Amniotic epithelial cell (primary cell): ENCODE measurements at places on chromosomes 3 and 15.
A peak's percentile ranks its signal among the peaks of the same experiment; 100 is the strongest.

DNA sequence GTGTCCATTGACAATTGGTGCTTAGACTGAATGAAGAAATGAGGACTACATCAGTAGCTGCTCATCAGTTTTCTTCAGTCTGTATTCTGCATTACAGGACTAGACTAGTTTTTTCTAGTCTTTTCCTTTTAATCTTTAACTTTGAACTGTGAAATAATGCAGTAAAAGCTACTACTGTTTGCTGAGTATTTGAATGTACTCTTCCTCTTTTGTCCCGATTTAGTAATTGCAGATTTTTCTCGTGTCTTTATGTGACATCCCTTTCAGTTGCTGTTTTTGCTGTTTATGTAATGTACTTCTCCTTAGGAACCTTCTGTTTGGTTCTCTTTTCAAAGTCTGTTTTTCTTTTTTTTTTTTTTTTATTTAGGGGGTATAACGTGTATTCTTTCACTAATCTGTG, 17.4 kb downstream of the MFSD1 start:
- no peak for DNase-seq

GRCh38 chr3:487614-488013, 291.1 kb downstream of the CHL1 start:
- DNase-seq: no peak

DNA sequence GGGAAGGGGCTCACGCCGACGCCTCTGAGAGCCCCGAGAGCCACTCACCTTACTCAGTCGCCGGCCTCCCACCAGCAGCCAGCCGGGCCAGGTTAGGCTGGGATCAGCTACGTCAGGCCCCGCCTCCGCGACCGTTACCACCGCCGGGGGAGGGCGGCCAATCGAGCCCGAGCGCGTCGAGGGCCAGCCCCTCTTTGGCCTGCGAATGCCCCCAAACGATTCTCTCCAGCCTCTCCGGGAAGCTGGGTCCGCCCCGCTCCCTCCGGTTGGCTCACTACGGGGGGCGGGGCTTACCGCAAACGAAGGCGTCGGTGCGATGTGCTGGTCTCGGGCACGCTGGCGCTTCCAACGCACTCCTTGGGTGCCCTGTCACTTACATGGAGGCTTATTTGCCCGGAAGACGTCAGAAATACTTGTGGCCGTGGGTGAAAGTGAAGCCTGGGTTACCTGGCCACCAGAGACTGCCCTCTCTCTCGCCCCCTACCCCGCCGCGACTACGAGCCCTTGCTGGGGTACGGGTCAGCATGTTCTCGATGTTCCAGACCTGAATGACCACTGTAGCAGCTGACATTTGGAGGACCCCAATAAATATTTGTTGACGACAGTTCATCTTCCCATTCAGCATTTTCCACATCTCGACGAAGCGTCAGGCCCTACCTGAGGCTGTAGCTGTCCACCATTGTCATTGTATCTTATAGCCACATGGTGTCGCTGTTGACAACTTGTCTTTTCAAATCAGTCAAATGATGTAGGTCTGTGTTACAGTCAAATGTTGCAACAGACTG, at the start of gene CEP70:
CEP70 (minus strand) TSS at position 111 of the 785 bp plus-strand sequence. CDS start 21,333 bp downstream, outside the sequence.
- DNase-seq: peak; percentile 94

DNA sequence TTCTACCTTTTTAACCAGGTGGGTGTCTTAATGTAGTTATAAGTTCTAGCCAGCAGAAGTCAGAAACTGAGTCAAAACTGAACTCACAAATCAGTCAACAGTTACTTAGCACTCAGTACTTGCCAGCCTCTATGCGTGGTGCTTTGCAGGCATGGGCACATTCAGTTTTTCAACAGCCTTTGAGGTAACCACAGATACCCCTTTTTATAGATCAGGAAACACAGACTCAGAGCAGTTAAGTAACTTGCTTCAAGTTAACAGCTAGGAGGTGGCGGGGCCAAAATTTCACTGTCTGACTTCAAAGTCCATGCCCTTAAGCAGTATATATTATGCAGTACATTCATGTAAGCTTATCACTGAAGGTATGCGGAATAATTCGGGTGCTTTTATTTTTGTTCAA, 139.4 kb downstream of the FHIT start:
- no peak for DNase-seq

- peak; percentile 95 for DNase-seq
Observed at GRCh38 chr3:32143849-32144757, 37.7 kb downstream of the GPD1L start.

GRCh38 chr3:176787506-176787905, 409.8 kb downstream of the TBL1XR1 start:
- no peak for DNase-seq

- DNase-seq: no peak
Observed at GRCh38 chr15:26983822-26984221, 12.8 kb downstream of the GABRG3 start.

GRCh38 chr3:44659434-44659833, 10.9 kb downstream of the ZNF35 start:
- DNase-seq: peak; percentile 6

- no peak for DNase-seq
Observed at GRCh38 chr15:81315452-81316175, 8.3 kb downstream of the STARD5 start.

GRCh38 chr3:100254168-100254777, 6.5 kb upstream of the TBC1D23 start:
- peak; percentile 61 for DNase-seq
